ENCODE measurements at places on chromosomes 7 and 10.

DNA sequence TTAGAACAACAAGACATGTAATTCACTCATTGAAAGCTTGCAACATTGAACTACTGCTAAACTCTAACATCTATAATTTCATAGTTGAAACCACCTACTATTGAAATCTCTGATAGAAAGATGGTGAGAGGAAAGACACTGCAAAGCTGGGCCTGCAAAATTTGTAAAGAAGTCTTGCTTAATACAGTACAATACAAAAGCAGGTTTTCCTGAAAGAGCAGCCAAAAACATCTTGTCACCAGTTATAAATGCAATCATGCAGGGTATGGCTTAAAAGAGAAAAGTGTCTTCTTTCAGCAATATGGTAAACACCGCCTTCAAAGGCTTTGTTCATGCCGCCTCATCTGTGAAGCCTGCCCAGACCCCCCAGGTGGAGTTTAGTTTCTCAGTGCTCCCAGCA lies 109.2 kb downstream of the ANK3 start:
- DNase-seq = no peak

GRCh38 chr10:81898518-81898917 lies 23.5 kb downstream of the NRG3 start:
- no peak for DNase-seq

DNA sequence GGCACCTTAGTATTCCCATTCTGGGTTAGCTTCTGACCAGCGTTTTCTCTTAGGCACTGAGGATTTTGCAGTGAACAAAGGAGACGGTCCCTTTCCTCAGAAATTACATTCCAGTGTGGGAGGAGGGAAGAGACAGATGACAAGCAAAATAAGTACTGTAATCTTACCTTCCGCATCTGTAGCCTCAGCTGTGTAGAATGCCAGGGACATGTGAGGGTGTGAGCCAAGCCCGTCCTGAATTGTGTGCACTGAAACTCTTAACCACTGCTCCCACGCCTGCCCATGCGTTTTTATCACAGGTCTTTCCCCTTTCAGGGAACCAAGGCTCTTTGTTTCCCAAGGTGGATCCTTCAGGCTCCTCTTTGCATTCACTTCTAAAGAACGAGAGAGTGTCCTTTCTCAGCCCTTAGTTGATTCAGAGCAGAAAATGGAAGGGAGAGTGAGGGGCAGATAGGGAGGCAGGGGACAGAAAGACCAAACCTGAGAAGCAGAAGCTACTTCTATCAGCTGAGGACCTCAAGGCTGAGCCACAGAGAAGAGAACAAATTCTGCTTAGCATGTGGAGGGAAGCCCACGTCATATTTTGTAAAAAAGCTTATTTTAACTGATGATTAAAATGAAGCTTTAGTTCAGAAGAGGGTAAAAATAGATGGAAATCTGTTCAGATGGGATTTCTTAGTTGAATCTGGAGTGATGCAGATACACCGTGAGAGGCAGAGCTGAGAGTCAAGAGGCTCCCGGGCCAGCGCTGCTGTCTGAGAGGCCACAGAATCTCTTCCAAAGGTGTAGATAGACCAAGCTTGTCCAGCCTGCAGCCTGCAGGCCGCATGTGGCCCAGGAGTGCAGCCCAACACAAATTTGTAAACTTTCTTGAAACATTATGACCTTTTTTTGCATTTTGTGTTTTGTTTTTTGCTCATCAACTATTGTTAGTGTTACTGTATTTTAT lies 122.5 kb downstream of the CCNY start:
- DNase-seq = no peak

- DNase-seq = no peak
Measured at GRCh38 chr10:23342213-23342884, 2.2 kb downstream of the C10orf67 start.

DNA sequence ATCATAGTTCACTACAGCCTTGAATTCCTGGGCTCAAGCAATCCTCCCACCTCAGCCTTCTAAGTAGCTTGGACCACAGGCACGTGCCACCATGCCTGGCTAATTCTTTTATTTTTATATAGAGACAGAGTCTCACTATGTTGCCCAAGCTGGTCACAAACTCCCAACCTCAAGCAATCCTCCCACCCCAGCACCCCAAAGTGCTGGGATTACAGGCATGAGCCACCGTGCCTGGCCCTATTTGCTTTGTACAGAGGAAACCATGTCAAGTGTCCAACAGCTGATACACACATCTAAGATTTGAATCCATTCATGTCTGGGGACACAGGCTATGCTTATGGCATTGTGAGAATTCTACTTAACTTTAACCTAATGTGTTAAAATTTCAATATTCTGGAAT lies 29.9 kb upstream of the MPP7 start:
- DNase-seq = no peak

DNA sequence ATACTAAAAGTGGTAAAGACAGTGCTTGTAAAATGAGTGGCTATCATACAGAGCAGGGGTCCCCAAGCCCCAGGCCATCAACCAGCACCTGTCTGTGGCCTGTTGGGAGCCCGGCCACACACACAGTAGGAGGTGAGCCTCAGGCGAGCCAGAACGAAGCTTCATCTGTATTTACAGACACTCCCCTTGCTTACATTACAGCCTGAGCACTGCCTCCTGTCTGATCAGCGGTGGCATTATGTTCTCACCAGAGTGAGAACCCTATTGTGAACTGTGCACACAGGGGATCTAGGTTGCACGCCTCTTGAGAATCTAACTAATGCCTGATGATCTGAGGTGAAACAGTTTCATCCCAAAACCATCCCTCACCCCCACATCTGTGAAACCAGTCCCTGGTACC lies 58.7 kb downstream of the ITGA8 start:
- no peak for DNase-seq

DNA sequence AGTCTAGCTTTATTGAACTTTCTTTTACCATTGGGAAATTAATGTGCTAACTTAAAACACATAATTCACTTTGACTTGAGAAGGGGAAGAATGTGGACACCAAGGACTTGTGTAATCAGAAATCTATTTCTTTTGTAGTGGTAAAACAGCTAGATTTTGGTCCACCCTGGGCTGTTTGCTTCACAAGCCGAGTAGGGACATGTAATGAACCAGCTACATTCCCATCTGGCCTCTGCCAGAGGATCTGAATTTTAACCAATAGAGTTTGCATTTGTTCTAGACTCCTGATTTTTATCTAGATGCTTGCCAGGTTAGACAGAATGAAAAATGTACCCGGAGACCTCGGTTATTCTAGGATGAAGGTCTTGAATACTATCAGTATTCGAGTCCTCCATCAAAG lies 1.9 kb downstream of the CACNB2 start:
- DNase-seq = no peak

DNA sequence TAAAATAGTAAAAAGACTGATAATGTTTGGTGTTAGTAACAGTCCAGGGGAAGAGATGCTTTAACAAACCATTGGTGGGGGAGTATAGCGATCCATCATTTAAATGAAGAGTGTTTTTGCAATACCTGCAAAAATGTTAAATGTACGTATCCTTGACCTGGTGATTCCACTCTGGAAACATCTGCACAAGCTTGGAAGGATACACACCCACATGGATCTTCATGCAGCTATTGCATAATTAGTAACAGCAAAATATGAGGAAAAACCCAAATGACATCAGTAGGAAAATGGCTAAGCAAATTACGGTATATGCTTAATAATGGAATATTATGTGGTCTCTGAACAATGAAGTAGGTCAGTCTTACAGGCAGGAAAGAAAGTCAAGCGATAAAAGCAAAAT lies 20.5 kb downstream of the WNT2 start:
- no peak for DNase-seq

DNA sequence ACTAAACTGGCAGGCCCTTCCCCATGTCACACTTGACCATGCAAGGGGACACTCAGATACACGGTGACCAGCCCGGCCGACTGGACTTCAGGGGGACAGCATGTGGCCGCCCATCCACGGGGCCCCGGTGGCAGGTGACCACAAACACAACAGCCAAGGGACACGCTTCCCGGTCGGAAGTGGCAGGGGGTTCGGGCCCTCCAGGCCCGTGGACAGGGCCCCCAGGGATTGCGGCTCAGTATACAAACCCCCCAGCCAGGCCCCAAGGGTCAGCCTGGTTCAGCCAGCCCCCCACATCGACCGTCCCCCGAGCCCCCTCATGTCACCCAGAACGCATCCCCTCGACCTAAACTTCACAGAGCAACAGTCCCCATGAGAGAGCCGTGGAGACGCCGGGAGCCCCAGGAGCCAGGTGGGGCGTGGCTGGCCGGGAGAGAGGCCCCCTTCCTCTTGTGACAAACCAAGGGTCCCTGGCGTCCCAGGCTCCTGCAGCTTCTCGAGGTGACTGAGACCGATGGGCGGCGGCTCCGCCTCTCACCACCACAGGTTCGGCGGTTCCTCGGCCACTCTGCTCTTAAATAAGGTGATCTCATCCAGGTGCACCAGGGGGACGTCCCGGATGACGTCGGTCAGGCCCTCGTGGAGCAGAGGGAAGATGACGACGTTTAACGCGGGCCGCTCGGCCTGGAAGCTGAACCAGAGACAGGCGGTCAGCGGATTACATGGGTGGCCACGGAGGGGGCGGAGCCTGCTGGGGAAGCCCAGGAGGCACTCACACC lies 57.8 kb upstream of the TNRC18 start:
- no peak for DNase-seq

GRCh38 chr7:88111140-88111743 lies 108.6 kb downstream of the SRI start:
- DNase-seq = no peak

DNA sequence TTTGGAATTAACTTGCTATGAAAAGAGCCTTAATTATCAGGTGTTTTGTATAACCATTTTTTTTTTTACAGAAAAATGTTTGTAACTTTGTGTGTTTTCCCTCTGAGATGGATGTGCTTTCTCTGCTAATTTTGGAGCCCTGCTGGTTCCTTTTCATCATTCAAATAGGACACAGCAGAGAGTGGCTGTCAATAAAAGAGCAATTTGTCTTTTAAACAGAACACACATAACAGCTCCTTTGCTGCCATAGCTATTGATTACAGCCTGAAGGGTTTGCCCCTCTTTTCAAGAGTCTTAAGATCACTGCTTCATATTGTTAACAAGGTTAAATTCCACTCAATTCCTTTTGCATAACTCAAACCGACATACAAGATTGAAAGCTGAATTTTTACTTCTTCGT lies 187.2 kb upstream of the MBL2 start:
- DNase-seq = no peak

- DNase-seq = no peak
Measured at GRCh38 chr10:52217531-52217930, 96.5 kb upstream of the DKK1 start.

DNA sequence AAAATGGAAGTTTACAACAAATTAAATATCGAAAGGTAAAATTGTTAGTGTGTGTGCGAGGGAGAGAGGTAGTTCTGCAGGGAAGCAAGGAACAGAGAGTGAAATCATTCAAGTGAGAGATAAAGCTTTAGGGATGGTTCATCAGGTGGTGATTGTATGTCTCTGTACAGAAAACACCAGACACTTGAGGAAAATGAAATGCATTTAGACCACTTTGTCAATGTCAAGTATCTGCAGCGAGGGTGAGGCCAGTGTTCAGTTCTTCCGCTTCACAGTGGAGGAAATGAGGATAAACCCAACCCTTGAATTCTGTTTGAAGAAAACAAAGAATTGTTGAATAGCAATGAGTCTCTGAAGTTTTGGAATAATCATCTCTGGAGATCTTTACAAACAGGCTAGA lies 14.4 kb upstream of the ITGB1 start:
- no peak for DNase-seq

- no peak for DNase-seq
Measured at GRCh38 chr7:50838675-50839377, 56.1 kb upstream of the GRB10 start.

DNA sequence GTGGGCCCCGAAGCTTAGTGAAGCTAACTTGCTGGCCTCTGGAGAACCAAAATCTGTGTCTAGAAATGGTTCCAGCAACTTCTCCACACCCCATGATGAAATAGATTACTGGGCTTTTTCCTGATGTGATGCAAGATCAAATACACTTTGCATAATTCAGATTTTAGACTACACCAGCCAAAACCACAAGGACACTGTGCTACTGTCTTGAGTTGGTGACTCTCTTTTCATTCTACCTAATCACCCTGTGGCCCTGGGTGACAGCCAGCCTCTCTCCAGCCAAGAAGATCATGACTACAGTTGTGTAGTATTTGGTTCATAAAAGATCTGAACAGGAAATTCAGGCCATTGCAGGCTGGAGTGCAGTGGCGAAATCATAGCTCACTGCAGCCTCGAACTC lies 22.2 kb downstream of the AZGP1 start:
- no peak for DNase-seq

DNA sequence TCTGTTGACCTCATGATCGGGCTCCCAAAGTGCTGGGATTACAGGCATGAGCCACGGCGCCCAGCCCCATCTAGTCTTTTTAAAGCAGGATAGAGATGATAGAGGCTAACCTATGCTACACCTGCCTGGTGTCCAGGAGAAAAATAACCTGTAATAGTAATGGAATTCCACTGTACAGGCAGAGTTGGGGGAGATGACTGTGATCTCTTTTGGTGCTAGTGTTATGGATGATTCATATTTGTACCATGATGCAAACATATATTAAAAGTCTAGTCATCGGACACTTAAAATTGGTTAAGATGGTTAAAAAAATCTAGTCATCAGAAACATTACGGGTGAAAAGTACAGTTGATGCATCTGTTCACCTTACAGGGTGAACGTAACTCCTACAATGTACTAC lies 6.1 kb upstream of the SAR1A start:
- no peak for DNase-seq

DNA sequence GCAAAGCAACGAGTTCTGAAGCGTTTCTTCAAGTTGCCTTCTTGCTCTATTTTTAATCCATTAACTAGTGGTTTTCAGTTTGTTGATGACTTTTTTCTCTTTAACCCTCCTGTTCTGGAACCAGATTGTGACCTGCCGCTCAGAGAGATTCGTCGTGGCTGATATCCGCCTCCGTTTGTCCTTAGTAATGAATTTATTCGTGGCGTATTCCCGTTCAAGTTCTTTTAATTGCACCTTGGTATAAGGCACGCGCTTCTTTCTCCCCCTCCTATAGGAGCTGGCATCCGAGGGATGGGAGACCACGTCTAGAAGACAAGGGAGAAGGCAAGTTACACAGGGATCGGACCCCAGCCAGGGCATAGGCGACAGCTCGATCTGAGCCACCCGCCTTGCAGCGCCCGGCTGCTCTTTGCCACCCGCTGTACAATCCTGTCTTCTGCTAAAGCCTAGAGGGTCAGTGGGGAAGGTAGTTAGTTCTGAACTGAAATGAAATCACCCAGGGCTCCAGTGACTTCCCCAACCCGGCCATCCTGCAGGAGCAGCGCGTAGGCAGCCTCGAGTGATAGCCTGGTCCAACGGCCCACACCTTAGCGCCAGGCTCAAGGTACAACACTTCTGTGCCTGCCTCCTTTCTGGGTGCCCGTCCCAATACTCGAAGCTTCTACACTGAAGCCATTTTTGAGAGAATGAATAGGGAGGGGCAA lies 1.6 kb downstream of the HOXA13 start:
- no peak for DNase-seq

All from spleen (tissue), 13 donors.